Heart left ventricle (tissue), 16 donors: ENCODE measurements at places on chromosomes 5 and 9. TPM values are rescaled to one million over a fixed set of nuclear protein-coding genes. Genes with fewer than 3 reads are reported as not detected.

- peaks cover 25% of the 10 kb centered on the region for H3K4me1 ChIP-seq
- no peaks in the 10 kb centered on the region for H3K36me3 ChIP-seq
- no peak for DNase-seq
- H3K4me3 ChIP-seq = no peak overlapping the region
- H3K27me3 ChIP-seq = no peaks in the 10 kb centered on the region
Measured at GRCh38 chr5:158873104-158873503, 226.6 kb downstream of the EBF1 start.

GRCh38 chr9:89477811-89478630 lies 19.9 kb downstream of the SEMA4D start:
- no peaks in the 10 kb centered on the region for H3K27me3 ChIP-seq
- DNase-seq = no peak
- peaks cover 27% of the 10 kb centered on the region for H3K4me1 ChIP-seq
- H3K4me3 ChIP-seq = no peak overlapping the region

DNA sequence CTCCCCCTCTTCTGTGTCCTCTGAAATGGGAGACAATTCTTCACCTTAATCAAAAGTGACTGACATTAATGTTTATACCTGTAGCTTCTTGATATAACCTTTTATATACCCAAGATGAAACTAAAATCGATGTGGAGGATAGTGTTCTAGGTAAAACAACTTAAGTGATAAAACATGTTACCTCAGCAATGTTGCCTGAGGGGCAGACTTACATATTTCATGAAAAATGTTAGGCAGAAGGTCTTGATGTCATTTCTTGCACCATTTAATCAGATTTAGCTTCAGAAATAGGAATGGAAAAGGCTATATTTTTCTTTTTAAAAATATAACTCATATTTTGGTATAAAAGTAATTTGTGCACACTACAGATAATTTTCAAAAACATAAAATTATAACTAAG lies 22.7 kb upstream of the MACIR start:
- no peaks in the 10 kb centered on the region for H3K27me3 ChIP-seq
- H3K4me3 ChIP-seq = no peak overlapping the region
- H3K36me3 ChIP-seq = no peaks in the 10 kb centered on the region
- no peak for DNase-seq
- H3K27ac ChIP-seq = no peak overlapping the region

GRCh38 chr5:25540628-25541027 lies 895.9 kb upstream of the CDH10 start:
- no peak for DNase-seq
- H3K4me3 ChIP-seq = no peak overlapping the region
- no peak overlapping the region for H3K27ac ChIP-seq
- no peaks in the 10 kb centered on the region for H3K27me3 ChIP-seq
- no peaks in the 10 kb centered on the region for H3K4me1 ChIP-seq

SLC22A5 gene
- total RNA-seq = 11.3 TPM

GRCh38 chr5:14040542-14040941 lies 96.1 kb upstream of the DNAH5 start:
- no peaks in the 10 kb centered on the region for H3K27me3 ChIP-seq
- DNase-seq = no peak
- no peak overlapping the region for H3K4me3 ChIP-seq
- H3K27ac ChIP-seq = no peak overlapping the region
- peaks cover 18% of the 10 kb centered on the region for H3K4me1 ChIP-seq

DNA sequence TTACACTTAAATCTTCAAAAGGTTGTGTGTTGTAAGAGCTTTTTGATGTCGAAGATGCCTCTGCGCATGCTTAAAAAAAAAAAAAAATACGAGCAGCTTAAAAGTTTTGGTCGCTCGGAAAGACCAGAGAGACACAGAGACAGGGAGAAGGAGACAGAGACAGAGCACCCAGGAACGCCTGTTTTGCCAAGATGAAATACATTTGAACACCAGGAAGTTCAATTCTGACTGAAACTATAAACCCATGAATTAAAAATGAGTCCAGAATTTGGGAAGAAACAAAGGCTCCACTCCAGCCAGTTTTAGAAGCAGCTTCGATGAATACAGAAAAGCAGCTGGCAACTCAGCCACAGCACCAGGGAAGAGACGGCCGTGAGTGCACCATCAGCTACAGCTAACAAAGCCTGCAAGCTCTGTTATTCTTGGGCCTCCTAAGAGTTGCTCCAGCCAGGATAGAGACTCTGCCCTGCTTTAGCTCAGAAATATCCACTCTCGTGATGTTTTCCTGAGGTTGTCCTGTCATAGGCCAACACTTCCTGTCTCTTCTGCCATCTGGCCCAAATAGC lies 2.5 kb upstream of the ZNF474 start:
- peaks cover 4% of the 10 kb centered on the region for H3K4me1 ChIP-seq
- no peak overlapping the region for H3K27ac ChIP-seq
